Activated B cell treated with CpG ODN at 0.5 μM for 24 hours (primary cell): ENCODE measurements at places on chromosomes 6 and 20. TPM values are rescaled to one million over a fixed set of nuclear protein-coding genes. Genes with fewer than 3 reads are reported as not detected.

DNA sequence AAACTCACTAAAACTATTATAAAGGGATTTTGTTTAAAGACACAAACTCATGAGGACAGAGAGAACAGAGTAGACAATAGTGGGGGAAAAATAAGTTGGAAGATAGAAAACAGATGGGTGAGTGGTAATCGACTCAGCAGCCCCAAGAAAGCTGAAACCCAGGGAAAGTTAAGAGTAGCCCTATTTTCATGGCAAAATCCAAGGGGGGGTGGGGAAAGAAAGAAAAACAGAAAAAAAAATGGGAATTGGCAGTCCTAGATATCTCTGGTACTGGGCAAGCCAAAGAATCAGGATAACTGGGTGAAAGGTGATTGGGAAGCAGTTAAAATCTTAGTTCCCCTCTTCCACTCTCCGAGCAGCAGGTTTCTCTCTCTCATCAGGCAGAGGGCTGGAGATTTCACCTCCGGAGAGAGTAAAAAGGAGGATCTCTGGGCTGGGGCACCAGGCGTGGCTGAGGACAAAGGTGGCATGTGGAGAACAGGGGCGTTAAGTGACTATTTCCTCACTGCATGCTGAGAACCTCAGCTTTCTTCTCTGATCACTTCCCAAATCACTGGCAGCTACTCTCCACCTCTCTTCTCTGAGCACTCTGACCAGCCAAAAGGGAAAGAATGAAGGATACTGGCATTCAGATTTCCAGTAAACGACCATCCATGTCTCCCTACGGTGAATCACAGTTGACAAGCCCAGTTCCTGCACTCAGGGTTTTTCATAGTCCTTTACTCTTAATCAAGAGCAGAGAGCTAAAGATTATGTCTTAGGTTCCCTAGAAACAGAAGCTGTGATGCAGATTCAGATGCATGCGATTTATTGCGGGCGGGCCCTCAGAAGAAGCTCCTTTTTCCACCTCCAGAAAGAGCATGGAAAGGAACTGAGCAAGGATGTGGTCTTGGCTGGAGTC, 7.3 kb upstream of the RNF24 start:
- no peak for DNase-seq

DNA sequence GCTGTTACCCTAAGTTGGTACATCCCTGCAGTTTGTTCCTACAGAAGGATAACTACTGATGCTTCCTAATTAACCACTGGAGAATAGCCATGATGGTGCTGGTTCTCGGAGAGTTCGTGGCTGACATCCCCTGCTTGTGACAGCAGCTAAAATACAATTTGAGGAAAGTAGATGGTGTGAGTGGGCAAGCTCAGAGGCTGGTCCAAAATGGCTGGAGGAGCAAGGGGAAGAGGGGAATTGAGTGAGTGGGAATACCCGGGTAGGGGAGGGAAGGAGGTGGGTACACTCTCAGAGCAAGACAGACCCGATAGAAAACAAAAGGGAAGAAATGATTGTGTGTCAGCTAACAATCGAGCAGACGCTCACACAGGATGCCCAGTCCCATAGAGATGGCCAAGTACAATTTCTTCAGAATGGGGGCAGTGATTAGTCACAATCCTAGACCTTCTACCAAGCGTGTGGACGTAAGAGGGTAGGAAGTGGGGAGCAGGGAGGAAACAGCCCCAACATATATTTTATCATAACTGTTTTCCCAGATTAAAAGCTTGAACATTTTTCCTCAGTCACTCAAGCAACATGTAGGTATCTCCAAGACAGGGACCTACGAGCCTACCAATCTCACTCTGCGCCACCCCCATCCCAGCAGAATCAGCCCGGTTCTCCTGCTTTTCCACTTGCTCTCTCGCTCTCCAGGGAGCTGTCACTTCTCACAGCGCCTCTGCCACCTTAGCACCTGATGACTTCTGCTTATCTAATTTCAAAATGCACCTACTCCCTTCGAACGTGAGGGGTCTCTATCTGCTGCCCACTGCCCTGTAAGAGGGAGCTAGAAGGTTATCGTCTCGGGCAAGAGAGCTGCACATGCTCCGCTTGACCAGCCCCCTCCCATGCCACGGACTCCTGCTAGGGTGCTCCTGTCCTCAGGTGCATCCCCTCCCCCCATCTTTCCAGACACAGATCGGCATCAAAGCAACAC, 26.2 kb downstream of the RIPOR2 start:
- DNase-seq = no peak

DNA sequence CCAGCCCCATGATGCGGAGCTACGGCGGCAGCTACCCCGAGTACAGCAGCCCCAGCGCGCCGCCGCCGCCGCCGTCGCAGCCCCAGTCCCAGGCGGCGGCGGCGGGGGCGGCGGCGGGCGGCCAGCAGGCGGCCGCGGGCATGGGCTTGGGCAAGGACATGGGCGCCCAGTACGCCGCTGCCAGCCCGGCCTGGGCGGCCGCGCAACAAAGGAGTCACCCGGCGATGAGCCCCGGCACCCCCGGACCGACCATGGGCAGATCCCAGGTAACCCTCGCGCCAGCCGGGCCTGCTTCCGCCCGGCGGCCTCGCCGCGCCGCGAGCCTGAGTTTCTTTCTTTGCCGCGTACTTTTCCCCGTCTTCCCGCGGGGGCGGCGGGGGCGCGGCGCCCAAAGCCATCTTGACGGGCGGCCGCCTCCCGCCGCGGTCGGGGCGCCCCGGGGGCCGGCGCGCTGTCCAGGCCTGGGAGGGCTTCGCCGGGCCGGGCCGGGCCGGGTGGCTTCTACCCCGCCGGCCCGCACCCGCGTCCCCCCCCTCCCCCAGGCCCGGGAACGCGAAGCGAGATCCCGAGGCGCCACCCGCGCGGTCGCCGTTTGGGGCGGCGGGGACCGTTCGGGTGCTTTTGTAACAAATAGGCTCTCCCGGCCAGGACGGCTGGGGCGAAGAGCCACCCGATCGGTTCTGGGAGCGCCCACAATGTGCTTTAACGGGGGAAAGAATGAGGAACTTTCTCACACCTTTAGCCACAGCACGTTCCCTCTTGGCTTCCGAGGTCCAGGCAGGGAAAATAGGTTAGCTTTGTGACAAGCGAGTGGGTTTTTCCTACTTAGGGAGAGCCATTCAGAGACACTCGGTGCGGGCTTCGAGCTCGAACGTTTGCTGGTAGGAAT, 2.3 kb downstream of the ARID1B start:
- DNase-seq = peak; percentile 54

DNA sequence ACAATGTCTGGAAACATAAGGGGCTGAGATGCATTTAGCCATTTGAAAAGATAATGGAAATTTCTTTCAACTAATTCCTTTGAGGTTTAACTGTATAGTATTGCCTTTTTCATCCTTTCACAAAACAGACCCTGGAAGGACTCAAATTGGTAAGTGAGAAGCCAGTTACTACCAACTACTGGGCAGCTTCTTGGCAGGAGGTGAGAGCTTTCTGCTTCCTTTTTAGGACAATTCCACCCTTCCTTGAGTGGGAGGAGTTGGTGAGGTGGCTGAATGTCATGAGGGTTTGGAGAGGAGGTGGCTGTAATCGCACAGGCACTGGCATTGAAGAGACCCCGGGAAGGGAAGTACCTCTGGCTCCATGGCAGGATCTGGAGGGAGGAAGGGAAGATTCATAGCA, 341.1 kb downstream of the NRN1 start:
- no peak for DNase-seq

- peak; percentile 52 for DNase-seq
Measured at GRCh38 chr20:3777716-3778629, 3.3 kb downstream of the SPEF1 start.

- DNase-seq = no peak
Measured at GRCh38 chr6:151690303-151690702, 117.2 kb upstream of the ESR1 start.

GRCh38 chr20:42576167-42576566, 613.5 kb downstream of the PTPRT start:
- no peak for DNase-seq

GRCh38 chr20:55678126-55678525, 327.2 kb downstream of the CBLN4 start:
- DNase-seq = no peak

DNA sequence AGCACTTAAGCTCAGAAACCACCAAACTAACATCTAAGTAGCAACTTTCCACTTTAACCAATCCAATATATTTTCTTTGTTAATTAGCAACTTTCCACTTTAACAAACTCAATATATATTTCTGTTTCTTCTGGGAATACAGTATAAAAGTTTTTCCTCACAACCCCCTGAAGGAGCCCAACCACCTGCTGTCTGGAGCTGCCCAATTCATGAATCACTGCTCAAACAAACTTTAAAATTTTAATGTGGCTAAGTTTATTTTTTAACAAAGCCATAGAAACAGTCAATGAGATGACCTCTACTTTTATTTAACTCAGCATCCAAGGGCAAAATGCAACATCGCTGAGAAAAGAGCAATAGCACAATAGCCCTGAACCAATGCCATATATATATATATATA, 500.1 kb downstream of the EPM2A start:
- no peak for DNase-seq

DNA sequence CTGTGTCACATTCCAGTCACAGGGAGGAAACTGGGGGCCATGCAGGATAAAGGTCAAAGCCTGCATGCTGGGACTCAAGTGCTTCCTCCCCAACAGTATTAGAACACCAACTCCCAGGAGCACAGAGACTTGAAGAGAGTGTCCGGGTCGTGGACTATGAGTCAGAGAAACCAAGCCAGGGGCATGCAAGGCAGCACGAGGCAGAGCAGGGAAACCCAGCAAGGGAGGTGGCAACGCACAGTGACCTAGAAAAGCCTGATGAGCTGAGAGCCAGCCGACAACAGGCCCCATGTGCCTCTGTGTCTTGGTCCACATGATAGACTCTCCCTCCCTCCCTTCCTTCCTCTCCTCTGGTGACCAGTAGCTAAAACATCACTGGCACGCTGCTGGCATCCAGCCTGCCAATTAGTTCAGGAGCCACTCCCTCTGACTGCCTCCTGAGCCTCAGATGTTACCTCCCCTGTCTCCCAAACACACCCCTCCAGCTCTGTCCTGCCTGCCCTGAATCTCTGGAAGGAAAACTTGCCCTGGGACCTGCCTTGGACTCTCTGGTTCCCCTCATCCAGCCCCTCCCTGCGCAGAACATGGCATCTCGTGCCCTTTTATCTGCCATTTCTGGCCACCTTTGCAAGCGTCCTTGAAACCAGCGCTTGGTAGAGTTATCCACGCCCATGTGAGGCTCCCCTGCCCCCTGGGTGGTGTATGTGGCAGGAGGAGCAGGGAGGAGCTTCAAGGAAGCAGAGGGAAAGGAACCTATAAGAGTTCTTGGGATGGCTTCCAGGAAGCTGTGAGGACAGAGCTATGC, 16.2 kb upstream of the RNF39 start:
- no peak for DNase-seq

GRCh38 chr6:167295495-167296292, 4.6 kb downstream of the UNC93A start:
- DNase-seq = no peak

SLC22A16 gene
- total RNA-seq = not detected in 2 replicates

ROS1 gene
- not detected in 2 replicates for total RNA-seq

COL21A1 gene
- total RNA-seq = not detected in 2 replicates

TAP2 gene
- total RNA-seq = 141 and 172 TPM in 2 replicates

BPIFA1 gene
- total RNA-seq = not detected in 2 replicates
